Stimulated activated CD4-positive, alpha-beta T cell treated with anti-CD3 and anti-CD28 coated beads, Interleukin-2, amount 100 ng/mL, for 24 hours (primary cell): ENCODE measurements at places on chromosomes 7 and 10.

DNA sequence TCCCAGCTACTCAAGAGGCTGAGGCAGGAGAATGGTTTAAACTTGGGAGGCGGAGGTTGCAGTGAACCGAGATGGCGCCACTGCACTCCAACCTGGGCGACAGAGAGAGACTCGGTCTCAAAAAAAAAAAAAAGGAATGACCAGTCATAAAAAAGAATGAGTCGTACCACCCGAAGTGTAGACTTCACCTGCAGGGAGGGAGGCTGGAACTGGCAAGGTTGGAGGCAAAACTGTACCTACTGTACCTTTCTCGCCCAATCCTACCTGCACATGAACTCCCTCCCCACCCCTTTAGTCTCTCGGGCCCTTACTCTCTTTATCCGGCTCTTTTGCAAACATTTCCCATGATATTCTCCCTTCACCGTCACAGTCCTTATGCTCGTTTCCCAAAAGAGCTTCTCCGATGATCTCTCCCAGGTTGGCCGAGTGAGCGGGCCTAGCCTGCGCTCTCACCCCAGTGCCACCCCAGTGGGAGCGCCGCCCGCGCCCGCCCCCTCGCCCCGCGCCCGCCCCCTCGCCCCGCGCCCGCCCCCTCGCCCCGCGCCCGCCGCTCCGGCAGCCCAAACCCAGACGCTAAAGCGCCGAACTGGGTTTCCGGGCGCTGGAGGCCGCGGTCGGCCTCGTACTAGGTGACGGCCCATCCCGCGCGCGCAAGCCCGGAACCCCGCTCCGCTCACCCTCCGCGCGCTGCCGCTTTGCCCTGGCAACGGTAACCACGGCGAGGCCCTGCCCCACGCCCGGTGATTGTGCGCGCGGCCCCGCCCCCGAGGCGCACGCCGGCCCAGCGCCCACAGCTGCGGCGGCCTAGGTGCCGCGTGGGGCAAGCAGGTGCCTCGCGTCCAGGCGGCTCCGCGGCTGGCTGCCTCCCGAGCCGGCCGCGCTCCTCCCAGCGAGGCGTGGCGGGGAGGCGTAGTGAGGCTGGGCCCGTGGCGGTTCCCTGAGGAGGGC, at the start of gene SMKR1:
Gene SMKR1 (plus strand): TSS at position 772 of the 948 bp plus-strand sequence. CDS start 294 bp downstream, outside the sequence.
- peak; percentile 91 for DNase-seq

DNA sequence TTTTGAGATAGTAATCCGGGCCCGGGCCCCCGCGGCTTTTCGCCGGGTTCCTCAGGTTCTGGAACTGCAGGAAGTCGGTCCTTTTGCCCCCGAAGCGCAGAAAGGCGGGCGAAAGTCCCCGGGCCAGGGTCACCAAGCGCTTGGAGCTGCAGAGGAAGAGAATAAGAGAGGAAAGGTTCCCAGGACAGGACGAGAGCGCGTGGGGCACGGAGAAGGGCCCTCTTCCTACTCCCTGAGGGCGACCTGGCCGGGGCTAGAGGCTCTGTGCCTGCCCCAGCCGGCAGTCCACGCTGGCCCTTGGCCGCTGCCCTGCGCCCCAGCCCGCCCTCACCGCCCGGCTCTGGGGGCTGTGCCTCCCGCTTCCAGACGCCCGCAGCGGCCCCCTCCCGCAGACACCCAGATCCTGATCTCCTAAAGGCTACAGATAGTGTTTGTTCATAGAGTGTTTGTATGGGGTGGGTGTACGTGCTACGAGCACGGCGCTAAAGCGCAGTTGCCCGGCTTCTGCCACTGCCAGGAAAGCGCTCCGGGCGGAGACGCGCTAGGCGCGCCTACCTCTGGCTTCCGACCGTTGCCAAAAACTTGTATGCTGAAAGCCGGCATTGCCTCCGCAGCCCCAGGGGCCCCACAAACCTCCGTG, 3.2 kb downstream of the HPSE2 start:
- DNase-seq, result no peak

DNA sequence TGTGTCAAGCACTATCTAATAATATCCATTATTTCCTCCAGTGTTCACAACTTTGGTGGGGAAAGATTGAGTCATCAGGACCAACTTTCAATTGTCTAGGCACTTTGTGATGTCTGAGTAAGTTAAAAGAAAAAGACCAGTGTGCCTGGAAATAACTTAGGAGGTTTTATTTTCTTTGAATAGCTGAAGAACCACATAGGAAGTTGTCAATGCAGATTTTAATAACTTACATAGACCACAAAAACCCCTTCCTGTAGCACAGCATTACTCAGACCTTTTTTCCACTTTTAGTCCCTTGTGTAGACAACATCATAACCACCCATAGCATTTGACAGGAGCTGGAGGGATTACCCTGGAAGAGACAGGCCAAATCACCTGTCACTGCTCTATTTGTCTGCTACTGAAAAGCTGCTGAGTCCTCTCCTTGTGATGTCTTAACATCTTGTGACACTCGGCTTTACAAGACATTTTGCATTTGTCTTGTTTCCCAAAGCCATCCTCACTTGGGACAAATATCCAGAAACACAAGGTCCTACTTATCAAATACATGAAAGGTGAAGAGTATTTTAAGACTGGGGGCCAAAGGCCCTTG, 241.5 kb upstream of the PTER start:
- no peak for DNase-seq

DNA sequence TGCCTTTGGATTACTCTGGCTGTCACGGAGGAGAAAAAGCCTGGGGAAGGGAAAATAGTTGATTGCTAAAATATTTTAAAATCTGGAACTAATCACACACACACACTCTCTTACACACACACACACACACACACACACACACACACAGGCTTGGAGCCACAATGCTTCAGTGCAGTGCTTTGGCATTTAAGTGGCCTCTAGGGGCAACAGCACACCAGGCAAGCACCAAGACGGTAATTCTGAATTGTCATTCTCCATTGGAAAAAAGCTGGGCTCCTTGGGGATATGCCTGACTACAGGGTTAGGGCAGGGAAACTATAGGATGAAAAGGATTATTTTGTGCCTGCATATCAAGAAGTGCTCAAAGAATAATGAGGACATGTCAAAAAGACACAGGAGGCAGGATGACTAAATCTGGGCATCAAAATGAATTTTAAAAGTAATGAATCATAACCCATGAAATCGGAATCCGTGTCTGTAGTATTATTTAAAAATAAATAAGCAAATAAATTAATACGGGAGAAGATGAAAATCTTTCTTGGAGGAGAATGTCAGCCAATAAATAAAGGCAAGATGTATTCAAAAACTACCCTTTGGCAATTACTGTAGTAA, 30.4 kb upstream of the DDC start:
- DNase-seq, result peak; percentile 17

GRCh38 chr7:135095450-135095849, 52.4 kb upstream of the TMEM140 start:
- no peak for DNase-seq

- peak; percentile 100 for DNase-seq
Observed at GRCh38 chr7:128862571-128863432, at the start of gene ATP6V1F. Gene ATP6V1F (plus strand): TSS chr7:128862856. CDS start chr7:128862905, 49 bp downstream.

DNA sequence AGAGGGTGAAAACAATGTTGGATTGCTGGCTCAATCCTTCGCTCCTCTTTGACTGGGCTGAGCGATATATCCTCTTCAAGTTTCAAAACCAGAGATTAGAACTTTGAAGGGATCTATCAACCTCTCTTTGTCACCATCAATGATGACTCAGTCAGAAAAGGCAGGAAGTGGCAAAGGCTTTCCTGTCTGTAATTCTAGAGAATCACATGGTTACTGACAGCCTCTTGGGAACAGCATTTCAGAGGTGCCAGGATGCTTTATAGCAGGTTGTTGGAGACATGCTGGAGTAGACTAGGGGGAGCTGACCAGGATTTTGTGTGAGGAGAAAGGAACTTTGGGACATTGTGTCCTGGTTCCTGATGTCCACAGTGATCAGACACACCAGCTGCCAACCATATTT, 81.3 kb downstream of the PRKCQ start:
- peak; percentile 36 for DNase-seq

GRCh38 chr7:153640586-153640985, 411.6 kb upstream of the DPP6 start:
- no peak for DNase-seq

GRCh38 chr10:5071411-5072198, 22.6 kb upstream of the AKR1C3 start:
- no peak for DNase-seq

- DNase-seq, result no peak
Observed at GRCh38 chr10:34396663-34397062, 418.4 kb downstream of the PARD3 start.

DNA sequence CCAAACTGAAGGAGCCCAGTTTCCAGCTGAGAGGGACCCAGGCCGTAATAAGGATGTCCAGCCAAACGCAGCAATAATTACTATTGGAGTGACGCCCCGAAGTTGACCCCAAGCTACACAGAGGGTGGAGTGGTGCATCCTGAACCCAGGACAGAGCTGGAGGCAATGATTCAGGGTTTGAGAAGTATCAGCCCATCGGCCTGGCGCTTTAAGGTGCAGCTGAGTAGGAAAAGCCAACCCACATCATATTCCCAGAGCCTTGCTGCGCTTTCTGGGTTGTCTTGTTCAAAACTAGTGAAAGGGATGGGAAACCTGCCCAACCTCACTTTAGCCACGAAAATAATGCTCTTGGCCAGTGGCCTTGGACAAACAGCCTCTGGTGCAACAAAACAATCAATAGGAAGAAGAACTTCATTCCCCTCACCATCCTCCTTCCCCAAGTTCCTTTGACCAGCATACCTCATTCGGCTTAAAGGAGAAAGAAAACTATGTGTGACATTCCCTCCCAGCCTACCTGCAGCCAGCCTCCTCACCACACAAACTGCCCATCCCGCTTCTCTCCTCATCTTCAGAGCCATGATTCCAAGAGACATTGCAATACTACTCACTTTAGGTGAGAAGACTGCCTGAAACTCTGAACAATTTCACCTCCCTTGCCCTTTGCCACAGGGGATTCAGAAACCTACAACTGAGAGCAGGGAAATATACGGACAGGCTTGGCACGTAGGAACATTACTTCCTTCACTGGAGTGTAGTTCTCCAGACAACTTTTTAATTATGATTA, 217.2 kb upstream of the MKLN1 start:
- DNase-seq, result no peak

DNA sequence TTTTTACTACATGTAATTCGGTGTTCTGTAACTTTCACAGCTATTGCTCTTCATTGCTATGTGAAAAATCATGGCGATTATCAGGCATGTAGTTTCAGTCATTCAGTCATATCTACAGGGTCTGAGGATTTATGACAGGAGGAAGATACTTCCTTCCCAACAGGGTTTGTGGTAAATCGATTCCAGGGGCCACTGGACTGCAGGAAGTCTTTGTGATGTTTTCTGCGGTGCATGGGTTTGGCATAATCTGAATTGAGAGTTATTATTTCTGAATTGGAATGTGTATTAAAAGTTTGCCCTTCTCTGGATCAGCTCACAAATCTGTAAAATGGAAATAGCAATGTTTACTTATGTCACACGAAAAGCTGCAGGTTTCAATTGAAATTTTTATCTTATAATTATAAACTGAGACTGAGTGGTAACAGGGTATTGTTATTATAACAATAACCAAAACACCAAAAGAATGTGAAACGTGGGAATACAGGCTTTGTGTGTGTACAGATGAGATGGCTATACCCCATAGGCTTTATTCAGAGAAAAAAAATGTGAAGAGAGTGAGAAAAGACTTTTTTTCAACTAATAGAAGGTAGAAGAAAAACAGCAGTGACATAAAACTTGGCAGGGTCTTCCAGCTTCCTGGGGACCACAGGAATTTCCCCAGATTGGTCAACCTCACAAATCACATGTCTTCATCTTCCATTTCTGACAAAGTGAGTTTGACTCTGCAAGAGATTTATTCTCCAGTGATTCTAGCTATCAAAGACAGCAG, 307.7 kb upstream of the NFE2L3 start:
- DNase-seq, result no peak

DNA sequence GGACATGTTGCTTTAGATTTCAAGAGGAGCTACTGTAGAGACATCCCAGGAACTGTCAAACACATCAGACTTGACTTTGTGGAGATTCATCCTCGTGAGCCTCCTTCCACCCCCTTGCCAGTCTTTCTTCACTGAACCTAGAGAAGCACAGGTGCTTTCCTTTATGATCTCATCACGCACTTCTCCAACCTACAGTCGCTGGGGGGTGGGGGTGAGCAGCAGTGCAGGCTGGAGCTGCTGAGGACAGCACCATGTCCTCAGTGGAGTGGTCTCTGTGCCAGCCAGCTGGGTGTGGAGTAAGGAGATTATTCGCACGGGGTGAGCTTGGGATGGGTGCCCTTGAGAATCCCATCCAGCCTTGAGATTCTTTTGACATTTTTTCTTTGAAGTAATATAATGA, 88.1 kb downstream of the VOPP1 start:
- peak; percentile 20 for DNase-seq

DNA sequence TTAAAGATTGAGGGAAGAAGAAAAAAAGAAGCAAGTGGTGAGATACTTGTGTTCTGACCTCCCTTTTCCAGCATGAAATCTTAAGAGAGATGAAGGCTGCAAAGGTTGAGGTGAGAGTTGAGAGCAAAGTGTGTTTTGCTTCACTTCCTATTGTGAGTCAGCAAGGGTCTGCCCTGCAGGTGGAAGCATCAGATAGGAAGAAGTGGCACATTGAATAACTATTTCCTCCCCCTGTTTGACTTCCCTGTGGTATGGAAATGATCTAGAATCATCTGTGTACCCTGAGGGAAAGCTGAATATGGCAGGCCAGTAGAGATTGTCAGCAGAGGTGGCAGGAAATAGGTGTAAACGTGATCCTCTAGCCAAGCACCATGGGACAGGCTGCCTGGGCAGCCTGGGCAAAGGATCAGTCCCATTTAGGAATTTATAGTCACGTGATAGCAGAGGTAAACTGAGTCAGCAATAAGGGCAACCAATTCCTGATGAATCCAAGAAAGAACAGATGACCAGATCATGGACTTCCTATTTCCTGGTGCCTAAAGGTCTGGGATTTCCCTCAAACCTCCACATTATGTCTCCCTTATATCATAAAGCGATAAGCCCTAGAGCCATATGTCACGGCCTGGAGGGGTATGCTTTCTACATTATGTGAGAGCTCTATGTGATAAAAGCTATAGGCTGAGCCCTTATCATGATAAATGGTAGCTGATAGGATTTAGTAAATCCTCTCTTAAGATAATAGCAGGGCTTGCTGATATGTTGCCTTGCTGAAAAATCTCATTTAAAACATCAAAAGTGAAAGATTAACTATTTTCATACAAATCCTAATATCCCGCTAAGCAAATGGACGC, 287.0 kb downstream of the MDFIC start:
- no peak for DNase-seq

DNA sequence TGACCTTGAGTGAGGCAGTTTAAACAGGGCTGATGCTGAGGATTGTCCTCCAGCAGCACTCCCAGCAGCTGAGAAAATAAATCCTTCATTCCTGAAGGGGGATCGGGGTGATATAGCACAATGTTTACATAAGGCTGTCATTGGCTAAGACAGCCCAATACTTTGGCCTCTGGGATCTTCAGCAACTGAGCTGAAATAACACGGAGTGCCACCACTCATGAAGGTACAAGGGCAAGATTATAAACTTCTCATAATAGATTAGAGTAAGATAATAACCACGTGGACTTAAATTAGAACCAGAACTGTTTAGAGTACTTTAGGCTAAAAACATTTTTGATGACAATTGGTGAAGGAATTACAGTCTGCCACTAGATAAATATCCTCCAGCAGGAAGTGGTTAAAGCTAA, 70.0 kb upstream of the PAPSS2 start:
- no peak for DNase-seq

GRCh38 chr10:91487911-91488582, 77.9 kb downstream of the HECTD2 start:
- no peak for DNase-seq
